ENCODE measurements at places on chromosomes 13 and 19. TPM values are rescaled to one million over a fixed set of nuclear protein-coding genes. Genes with fewer than 3 reads are reported as not detected.

GFY gene
- not detected for total RNA-seq

ZNF600 gene
- total RNA-seq = 7.1 TPM

SIGLEC7 gene
- total RNA-seq = 3.0 TPM

ONECUT3 gene
- not detected for total RNA-seq

ZSCAN22 gene
- total RNA-seq = 1.4 TPM

KCNRG gene
- total RNA-seq = 3.4 TPM

RFPL4AL1 gene
- total RNA-seq = not detected

PSG2 gene
- not detected for total RNA-seq

DNA sequence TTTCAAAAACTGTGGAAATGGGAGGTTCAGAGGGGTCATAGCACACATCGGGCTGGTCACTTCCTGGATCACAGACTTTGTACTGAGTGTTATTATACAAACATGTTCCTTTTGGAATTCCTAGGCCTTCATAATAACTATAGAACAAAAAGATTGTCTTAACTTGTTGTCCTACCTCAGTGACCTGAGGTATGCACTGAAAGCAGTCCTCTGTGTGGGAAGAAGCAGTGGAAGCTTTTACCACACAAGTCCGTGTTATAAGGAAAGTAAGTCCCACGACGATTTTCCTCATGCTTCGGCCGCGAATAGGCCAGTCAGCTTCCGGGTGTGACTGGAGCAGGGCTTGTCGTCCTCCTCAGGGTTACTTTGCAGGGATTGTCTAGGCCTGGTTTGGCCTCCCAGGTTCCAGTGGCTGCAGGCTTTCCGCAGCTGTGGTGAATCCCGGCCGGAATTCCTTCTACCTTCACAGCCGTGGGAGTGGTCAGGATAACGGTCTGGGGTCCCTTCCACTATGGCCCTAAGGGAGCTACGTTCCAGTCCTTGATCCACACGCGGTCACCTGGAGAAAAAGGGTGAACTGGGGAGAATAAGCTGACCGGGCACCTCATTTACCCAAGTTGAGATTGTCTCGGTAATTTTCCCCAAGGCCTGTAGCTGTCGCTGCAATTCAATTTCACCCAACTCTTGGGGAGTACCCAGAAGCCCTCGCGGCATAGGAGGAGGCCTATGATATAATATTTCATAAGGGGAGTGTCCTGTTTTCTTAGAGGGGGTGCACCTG, 16.0 kb downstream of the NAPSA start:
- H3K4me1 ChIP-seq = no peaks in the 10 kb centered on the region
- no peak for DNase-seq
- H3K36me3 ChIP-seq = no peaks in the 10 kb centered on the region
- H3K4me3 ChIP-seq = no peak overlapping the region
- H3K27me3 ChIP-seq = no peaks in the 10 kb centered on the region

- no peaks in the 10 kb centered on the region for H3K4me1 ChIP-seq
- no peak for DNase-seq
- no peaks in the 10 kb centered on the region for H3K36me3 ChIP-seq
- peak overlapping the region; percentile 20 for H3K4me3 ChIP-seq
- no peaks in the 10 kb centered on the region for H3K27me3 ChIP-seq
Observed at GRCh38 chr13:71290963-71291841, 575.8 kb downstream of the DACH1 start.

- H3K4me3 ChIP-seq = peak overlapping the region; percentile 46
- peak overlapping the region; percentile 94 for H3K27ac ChIP-seq
- peaks cover 39% of the 10 kb centered on the region for H3K4me1 ChIP-seq
- H3K27me3 ChIP-seq = no peaks in the 10 kb centered on the region
- peak; percentile 92 for DNase-seq
- no peaks in the 10 kb centered on the region for H3K36me3 ChIP-seq
Observed at GRCh38 chr19:46639358-46640182, 3.6 kb upstream of the GNG8 start.

DNA sequence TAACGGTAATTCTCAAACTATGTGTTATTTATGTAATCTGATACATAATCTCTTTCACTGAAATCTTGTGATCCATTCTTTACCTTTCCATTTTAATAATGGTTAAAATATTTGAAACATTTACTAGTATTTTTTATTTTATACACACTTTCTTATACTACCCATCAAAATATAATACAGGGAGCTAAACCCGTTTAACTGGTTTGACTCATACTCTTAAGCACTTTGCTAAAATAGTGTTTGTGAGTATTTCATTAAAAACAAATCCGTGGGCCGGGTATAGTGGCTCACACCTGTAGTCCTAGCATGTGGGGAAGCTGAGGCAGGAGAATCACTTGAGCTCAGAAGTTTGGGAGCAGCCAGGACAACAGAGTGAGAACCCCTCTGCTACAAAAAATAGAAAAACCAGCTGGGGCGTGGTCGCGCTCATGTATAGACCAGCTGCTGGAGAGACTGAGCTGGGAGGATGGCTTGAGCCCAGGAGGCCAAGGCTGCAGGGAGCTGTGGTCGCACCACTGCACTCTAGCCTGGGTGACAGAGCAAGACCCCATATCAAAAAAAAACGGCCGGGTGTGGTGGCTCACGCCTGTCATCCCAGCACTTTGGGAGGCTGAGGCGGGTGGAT, 43.8 kb upstream of the DCUN1D2 start:
- peak overlapping the region; percentile 48 for H3K27ac ChIP-seq
- H3K4me1 ChIP-seq = no peaks in the 10 kb centered on the region
- no peak overlapping the region for H3K4me3 ChIP-seq
- peak; percentile 22 for DNase-seq
- H3K27me3 ChIP-seq = no peaks in the 10 kb centered on the region
- peaks cover 17% of the 10 kb centered on the region for H3K36me3 ChIP-seq

DNA sequence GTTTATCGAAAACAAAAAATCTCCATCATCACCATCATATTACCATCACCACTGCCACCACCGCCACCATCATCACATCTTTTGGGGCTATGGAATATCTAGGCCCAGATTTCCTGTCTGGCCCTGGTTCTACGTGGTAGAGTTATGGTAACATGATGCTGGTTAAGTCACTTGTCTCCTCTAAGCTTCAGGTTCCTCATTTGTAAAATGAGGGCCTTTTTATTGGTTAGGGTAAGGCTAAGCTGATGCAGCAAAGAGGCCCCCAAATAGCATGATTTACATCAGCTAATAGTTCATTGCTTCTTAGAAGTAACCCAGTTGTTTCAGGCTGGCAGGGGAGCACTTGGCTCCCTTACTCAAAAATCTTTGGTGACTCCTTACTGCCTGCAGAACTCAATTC, 37.9 kb downstream of the PCDH8 start:
- no peak overlapping the region for H3K4me3 ChIP-seq
- no peak for DNase-seq
- H3K36me3 ChIP-seq = no peaks in the 10 kb centered on the region

- no peaks in the 10 kb centered on the region for H3K4me1 ChIP-seq
- no peaks in the 10 kb centered on the region for H3K27me3 ChIP-seq
- H3K27ac ChIP-seq = no peak overlapping the region
- H3K4me3 ChIP-seq = no peak overlapping the region
- peaks cover 95% of the 10 kb centered on the region for H3K36me3 ChIP-seq
Observed at GRCh38 chr13:112521073-112521685, 66.8 kb downstream of the TUBGCP3 start.

GRCh38 chr13:94196413-94196812, 283.1 kb downstream of the DCT start:
- no peak overlapping the region for H3K4me3 ChIP-seq
- H3K27ac ChIP-seq = no peak overlapping the region
- H3K27me3 ChIP-seq = no peaks in the 10 kb centered on the region
- no peaks in the 10 kb centered on the region for H3K36me3 ChIP-seq
- H3K4me1 ChIP-seq = no peaks in the 10 kb centered on the region
- DNase-seq = no peak

DNA sequence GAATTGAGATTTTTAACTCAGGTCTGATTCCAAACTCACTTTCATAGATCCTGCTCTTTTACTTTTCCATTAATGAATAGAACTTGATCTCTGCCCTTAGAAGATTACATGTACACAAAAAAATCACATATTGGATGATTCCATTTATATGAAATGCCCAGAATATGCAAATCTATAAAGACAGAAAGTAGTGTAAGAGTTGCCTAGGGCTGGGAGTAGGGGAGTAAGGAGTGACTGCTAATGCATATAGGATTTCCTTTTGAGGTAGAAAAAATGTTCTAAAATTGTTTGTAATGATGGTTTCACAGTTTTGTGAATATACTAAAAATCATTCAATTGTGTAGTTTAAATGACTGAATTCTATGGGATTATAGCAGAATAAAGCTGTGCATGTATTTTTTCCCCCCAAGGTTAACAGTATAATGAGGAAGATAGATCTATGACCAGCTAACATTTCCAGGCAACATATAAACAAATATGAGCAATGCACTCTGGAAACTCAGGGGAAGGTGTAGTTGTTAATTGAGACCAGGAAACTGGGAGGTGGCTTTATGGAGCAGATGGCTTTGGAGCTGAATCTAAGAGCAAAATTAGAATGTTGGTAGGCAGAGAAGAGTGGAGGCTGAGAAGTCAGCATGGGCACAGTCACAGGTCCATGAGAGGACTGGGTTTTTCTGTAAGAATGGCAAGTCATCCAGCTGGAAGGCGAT, 41.4 kb downstream of the LACC1 start:
- no peak overlapping the region for H3K27ac ChIP-seq
- no peaks in the 10 kb centered on the region for H3K36me3 ChIP-seq
- H3K4me3 ChIP-seq = no peak overlapping the region
- no peak for DNase-seq
- no peaks in the 10 kb centered on the region for H3K27me3 ChIP-seq
- H3K4me1 ChIP-seq = no peaks in the 10 kb centered on the region

- DNase-seq = no peak
- H3K27me3 ChIP-seq = no peaks in the 10 kb centered on the region
- H3K4me1 ChIP-seq = no peaks in the 10 kb centered on the region
- H3K4me3 ChIP-seq = no peak overlapping the region
Observed at GRCh38 chr19:36093146-36093662, 17.7 kb upstream of the OVOL3 start.

- H3K36me3 ChIP-seq = no peaks in the 10 kb centered on the region
- no peak overlapping the region for H3K4me3 ChIP-seq
- DNase-seq = no peak
- no peaks in the 10 kb centered on the region for H3K27me3 ChIP-seq
- H3K27ac ChIP-seq = no peak overlapping the region
Observed at GRCh38 chr13:87208636-87209035, 462.5 kb upstream of the SLITRK5 start.
